ENCODE measurements at places on chromosomes 1 and 21.

DNA sequence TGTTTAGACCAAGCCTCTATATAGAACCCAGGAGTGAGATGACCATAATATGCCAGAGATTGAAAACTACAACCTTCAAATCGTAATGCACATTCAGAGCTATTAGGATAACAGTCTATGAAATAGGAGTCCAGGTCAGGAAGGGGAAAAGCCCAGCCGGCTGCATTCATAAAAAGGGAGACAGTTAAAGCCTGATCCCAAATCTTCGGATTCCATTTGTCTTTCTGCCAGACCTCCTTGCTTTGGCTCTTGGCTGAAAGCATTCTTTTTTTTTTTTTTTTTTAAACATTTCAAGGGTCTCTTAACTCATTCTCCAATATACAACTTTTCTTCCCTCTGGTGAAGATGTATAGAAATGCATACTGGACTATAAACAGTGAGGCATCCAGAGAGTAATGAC lies 81.1 kb downstream of the NTPCR start:
- DNase-seq: no peak

- DNase-seq: no peak
Observed at GRCh38 chr21:42332557-42333317, 17.5 kb upstream of the TFF3 start.

DNA sequence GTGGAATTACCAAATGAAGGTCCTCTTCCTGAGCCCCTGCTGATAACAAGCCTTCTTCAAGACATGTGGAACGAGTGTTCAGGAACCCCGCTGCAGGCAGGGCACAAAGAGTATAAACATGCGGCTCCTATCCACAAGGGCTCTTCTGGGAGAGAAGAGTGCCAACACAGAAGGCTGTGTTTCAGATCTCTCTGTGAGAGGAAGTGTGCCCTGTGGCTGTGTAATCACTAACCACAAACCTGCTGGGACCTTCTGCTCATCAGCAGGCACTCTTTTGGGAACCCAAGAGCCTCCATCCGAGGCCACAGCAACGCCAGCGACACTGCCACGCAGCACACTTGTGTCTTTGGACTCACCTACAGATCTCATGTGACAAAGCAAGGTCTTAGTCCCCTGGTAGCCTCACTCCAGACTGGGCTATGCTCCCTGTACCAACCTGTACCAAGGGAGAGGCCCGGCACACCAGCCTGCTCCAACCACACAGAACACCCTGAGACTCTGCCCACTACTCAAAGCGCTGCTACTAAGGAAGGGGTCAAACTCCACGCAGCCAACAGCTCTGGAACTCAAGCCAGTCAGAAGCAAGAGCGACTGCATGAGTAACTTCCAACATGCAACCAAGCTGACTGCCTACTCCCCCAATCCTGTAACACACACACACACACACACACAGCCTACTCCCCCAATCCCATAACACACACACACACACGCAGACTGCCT lies 7.8 kb downstream of the PTTG1IP start:
- DNase-seq: no peak

- DNase-seq: no peak
Observed at GRCh38 chr21:44802396-44803153, 955 bp upstream of the UBE2G2 start.

- no peak for DNase-seq
Observed at GRCh38 chr1:59328353-59328752, 31.5 kb downstream of the FGGY start.

- DNase-seq: no peak
Observed at GRCh38 chr1:29062157-29062942, 61.4 kb downstream of the TMEM200B start.

- no peak for DNase-seq
Observed at GRCh38 chr1:109239409-109240068, 9.8 kb upstream of the CELSR2 start.

GRCh38 chr1:108722292-108722691 lies 9.6 kb downstream of the FNDC7 start:
- no peak for DNase-seq

DNA sequence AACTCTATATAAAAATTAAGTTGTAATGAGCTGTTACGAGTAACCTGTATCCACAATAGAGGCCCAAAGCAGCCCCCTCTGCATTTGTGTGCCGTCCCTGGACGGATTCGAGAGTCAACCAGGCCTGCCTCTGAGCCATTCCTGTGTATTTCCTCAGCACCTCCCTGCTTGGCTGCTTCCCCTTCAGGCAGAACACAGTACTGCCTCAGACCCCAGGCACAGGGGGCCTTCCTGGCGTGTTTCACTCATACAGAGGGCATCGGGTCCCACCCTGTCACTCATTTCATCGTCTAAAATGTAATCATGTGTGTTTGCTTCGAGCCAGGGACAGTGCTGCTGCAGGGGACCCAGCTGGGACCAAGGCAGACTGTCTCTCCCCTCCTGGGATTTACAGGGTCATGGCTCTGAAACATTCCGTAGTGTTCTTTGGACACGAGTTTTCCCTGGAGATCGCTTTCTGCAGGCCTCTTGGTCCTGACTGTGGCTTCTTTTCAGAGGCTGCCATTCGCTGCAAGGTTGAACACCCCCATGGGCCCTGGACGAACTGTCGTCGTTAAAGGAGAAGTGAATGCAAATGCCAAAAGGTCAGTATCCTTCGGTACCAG lies 19.4 kb downstream of the LGALS8 start:
- no peak for DNase-seq

GRCh38 chr1:176691251-176692228 lies 228.6 kb downstream of the PAPPA2 start:
- DNase-seq: no peak

DNA sequence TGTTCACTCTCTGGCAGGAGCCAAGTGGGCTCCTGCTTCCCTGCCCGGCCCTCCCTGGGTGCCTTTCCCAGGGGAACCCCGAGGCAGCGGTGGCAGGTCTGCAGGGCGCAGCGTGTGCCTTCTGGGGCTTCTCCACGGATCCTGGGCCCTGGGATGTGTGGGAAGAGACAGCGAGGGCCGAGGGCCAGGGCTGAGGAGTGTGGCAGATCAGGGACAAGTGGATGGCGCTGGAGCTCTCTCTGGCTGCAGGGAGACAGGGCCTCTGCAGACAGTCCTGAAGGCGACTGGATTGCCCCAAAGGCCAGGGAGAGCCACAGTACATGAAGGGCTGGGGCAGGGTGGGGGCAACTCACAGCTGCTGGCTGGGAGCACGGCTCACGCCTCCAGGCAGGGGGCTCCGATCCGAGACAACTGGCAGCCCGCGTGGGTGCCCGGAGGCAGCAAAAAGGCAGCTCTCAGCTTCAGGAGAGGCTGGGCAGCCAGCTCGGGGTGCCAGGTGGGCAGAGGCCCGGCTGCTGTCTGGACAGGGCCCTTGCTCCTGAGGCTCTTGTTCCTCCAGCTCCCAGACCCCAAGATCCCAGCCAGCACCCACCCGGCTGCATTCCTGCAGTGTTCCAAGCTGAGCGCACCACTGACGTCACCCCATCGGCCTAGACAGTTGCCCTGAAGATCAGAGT lies 16.0 kb downstream of the MORN1 start:
- DNase-seq: no peak

- no peak for DNase-seq
Observed at GRCh38 chr21:14677013-14677412, 130.9 kb upstream of the SAMSN1 start.

GRCh38 chr1:38052750-38053415 lies 6.3 kb upstream of the POU3F1 start:
- no peak for DNase-seq

DNA sequence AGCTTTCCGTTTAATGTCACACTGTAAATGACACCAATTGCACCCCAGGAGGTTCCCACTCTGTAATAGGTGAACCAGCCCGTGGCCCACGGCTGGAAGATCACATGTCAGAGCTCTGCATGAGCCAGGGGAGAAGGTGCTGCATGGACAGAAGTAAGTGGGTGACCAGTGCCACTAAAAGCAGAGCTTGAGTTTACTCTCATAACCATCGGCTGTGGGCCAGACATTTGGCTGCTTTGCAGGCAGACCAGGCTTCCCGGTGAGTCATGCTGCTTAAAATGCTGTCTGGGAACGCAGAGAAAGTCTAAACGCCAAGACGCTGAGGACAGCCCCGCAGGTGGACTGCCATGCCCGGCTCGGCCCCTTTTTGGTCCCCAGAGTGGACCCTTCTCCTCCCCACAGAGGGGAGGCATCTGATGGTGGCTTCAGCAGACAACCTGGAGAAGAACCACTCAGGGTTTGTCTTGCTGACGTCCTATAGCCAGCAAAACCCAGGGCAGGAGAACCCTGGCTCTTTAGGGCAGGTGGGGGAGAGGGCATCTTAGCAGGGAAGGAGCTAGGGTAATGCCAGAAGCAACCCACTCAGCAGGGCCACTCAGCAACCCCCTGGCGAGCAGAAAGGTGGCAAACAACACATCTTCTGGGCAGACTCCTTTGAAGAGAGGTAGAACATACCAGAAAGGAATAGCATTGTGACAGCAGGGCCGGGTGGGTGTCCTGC lies 7.3 kb downstream of the KIAA2013 start:
- DNase-seq: no peak

DNA sequence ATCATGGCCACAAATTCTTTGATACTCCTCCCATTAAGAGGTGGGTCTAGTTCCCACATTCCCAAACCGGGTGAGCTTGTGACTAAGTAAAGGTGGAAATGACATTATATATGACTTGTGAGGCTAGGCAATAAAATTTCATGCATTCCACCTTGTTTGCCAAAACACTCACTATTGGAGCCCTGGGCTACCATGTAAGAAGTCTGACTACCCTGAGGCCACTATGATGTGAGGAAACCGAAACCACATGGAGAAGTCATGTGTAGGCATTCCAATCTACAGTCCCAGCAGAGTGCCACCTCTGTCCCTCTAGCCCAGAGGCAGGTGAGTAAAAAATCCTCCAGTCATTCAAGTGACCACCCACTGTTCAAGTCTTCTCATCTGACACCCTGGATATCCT lies 17.9 kb upstream of the SMG7 start:
- DNase-seq: no peak

DNA sequence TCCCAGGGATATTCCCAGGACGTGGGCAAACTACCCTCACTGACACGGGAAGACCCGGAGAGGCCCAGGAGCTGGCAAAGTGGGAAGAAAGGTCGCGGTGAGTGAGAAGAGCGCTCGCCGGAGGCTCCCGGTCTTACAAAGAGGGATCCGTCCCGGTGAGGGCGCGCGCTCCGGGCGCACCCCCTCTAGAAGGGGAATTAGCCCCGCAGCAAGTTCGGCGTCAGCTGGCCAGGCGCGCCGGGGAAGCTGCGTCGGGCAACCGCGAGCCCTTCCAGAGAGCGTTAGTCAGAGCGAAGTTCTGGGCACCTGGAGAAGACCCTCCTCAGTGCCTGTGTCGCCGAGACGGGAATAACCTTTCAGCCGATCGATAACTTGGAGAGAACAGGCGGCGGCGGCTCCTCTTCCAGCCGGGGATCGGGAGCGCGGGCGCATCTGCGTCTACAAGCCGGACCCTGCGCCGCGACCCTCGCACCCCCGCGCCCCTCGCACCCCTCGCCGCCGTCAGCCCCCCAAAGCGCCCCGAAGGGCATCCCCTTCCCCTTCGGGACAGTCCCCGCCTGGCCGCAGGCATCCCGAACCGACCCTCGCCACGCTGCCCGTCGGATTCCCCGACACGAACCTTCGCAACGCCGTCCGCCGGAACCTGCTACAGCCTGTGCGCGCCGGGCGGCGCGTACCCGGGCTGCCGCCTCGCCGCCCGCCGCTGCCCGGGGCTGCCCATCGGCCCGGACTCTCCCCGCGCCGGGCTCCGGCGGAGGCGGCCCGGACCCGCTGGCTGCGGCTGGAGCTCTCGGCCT lies 485 bp downstream of the SIPA1L2 start:
- no peak for DNase-seq
